ENCODE measurements at places on chromosomes 7 and 10.

DNA sequence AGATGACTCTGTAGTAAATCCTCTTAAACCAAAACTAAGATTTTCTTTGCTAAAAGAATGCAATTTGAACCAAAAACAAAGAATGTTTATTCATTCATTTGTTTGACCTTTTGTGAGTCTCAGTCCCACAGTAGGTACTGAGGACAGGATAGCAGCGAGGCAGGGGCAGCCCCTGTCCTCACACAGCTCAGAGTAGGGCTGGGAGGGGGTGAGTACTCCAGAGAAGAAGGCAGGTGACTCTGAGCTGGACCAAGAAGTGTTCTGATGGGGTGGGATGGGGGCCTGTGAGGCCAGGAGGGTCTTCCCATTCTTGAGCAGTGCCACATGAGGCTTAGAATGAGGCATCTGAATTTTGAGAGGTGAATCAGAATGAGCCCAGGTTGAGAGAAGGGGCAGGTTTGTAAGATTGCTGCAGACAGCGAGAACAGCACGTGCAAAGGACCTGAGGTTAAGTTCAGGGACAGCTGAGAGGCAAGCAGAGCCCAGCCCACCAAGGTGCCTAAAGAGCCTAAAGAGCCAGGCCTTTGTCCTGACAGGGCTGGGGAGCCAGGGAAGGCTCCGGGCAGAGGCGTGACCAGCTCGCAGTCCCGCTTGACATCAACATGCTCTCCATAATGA lies 56.9 kb upstream of the CHST15 start:
- DNase-seq = no peak

DNA sequence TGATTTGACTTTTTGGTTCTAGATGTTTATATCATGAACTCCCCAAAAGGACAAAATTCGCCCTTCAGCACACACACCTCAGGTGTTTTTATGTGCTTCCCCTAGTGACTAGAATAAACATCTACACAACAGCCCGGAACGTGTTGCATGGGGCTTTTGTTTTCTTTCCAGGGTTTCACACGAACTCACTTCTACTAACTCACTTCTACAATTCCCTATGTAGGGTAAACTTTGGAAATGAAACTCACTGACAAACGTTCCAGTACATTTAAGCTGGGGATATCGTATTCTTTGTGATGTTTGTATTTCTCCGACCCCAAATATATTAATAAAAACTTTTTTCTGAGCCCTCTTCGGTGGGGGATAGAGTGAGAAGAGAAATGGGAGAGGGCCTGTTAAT lies 1.4 kb downstream of the TRA2A start:
- DNase-seq = peak; percentile 12

DNA sequence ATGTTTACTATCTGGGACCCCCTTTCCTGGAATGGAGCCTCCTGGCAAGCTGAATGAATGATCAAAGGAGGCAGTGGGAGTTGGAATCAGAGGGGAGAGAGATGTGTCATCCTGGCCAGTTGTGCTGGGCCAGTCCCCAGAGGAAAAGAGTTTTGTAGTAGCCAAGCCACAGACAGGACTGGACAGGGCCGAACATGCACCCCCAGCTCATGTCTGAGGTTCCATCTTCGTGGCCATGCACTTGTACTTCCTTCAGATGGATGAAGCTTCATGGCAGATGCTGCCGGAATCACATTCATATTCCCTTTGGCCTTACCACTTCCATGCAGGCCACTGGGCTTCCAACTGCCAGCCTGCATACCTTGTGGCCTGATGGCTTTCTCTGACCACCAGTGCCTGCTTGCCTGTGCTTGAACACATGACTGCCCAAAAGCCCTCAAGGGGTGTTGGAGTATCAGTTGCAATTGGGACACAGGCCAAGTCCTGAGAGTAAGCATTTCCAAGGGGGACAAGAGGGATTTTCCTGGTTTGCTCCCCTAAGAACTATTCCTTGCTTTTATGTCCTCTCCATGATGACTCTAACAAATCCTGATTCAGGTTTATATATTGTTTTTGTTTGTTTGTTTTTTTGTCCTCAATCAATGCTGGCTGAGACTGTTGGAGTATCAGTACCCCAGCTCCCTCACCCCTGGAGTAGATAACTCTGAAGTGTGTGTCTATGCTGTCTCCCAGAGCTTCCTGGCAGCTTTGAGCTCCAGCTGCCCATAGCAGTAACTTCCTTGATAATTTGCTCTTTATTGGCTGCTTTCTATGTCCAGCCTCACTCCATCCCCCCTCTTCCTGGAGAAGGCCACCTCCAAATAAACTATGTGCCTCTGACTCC lies 63.6 kb downstream of the TMEM130 start:
- DNase-seq = no peak

GRCh38 chr7:44152971-44153947 lies 12.1 kb upstream of the MYL7 start:
- no peak for DNase-seq

- DNase-seq = no peak
These were observed 12.4 kb downstream of the DUSP5 start for GRCh38 chr10:110510086-110510485.

DNA sequence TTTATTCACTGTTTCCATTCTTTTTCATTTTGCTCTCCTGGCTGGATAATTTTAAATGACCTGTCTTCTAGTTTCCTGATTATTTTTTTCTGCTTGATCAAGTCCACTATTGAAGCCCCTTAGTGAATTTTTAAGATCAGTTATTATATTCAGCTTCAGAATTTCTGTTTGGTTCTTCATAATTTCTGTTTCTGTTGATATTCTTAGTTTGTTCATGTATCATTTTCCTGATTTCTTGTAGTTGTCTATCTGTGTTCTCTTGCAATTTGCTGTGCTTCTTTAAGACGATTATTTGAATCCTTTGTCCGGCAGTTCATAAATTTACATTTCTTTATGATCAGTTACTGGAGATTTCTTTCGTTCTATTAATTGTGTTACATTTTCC lies 75.2 kb upstream of the CCDC71L start:
- no peak for DNase-seq

DNA sequence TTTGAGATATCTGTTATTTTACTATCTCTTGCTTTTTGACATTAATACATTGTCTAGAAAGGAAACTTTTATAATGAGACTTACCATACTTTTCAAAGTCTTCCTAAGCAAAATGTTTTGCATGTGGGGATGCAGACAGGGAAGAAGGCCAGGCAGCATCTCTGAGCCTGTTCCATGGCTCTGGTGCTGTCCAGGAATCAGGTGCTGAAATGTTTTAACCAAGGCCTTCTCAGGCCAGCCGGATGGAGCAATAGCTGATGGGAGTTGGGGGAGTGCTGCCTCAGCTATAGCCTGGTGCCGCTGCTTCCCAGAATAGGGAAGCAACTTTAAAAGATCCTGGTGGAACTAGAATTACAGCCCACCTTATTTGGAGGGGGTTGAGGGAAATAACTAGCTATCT lies 38.5 kb downstream of the CRTAC1 start:
- no peak for DNase-seq

DNA sequence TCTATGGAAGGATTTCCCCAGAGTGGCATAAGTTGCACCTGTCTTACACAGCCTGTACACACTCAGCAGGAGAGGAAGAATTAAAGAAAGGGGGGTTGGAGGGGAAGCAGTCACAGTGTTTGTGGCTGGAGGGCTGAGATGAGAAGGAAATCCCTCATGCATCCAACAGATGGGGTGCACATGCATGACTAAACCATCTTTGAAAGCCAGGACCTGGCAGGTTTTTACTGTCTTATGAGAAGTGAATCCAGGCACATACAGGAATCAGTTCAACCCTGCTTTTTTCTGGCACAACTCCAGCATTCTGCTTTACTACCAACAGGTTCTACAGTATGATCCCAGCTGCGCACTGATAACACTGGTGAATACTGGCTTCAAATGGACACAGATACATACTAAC lies 107.7 kb downstream of the CACNA2D1 start:
- DNase-seq = no peak

GRCh38 chr7:20559883-20560282 lies 55.6 kb upstream of the ABCB5 start:
- DNase-seq = no peak

DNA sequence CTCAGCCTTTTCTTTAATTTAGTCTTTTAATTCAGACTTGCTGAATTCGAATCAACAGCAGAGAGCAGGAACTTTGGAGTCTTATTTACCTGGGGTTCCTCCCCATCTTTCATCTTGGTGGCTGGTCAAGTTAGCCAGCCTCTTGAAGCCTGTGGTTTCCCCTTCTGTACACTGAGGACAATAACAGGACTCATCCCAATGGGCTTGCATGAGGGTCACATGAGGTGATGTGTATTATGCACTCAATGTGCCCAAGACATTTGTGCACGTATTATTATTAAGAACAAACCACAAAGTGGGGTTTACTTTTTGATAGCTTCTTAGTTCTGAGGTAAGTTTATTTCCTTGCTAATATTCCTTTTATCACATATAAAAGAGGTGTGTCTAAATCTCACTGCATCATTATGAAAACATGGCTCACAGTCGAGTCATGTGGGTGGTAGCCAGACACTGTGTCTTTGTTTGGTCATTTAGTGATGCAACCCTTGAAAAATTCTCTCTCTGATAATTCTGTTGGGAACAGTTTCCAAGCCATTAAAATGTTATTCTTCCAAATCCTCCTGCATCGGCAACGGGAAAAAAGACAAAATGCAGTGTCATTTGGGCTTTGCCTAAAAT lies 86.5 kb upstream of the GRB10 start:
- DNase-seq = no peak

- no peak for DNase-seq
These were observed 90.0 kb downstream of the CCDC71L start for GRCh38 chr7:106570948-106571418.

- no peak for DNase-seq
These were observed 113.1 kb downstream of the RNF32 start for GRCh38 chr7:156753630-156754029.

DNA sequence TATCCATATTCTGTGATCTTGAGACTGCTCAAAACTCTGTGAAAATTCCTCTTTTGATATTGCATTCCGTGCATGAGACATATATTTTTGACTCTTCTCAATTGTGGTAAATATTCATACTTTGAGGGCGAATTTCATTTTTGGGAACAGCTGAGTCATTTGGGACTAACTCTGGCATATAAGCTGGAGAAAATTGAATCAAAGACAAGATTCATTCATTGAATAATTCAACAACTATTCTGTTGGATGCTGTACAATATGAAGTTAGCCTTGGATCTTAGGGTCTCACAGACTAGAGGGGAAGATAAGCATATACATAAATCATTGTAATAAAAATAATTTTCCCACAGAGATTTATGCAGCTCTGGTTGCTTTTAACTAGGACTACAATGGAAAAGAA lies 183.2 kb upstream of the NEBL start:
- no peak for DNase-seq

DNA sequence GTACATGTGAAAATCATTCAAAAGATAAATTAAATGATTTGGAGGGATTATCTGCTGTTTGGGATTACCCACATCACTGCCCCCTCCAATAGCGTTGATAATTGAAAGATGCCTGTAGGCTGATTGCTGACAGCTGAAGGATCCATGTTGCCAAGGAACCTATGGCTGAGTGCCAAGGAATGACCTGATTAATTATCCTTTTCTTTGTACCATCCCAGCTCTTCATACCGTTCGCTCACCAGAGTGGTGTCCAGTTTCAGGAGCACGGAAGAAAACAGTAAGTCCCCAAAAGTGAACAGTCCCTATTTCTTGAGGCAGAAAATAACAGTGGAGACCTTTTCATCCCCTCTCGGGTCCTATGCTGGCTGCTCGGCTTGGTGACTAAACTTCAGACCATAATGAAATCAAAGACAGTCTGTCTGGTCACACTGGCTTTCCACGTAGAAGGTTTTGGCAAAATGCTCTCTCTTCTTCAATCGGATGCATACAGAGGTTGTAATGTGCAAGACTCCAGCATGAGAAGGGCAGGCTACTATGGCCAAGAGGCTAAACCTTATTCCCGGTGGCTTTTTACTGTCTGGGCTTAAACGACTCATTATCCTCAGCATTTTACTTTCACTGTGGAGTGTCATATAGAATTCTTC lies 108.8 kb downstream of the SPAG6 start:
- DNase-seq = no peak

DNA sequence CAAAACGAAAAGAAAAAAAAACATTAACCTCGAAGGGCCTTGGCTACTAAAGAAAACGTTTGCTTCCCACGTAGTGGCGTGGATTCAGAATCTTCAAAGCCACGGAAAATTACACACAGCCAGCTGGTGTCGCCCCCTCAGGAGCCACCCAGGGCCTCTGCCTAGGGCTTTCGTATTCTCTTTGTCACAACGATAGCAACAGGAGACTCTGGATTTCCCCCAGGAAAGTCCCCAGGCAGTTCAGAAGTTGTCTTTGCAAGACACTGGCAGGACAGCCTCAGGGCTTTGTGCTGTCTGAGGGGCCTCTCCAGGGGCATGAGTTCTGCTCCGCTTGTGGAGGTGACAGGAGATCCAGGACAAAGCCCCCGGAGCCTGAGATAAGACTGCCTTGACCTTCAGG lies 150.2 kb upstream of the INSYN2A start:
- no peak for DNase-seq

DNA sequence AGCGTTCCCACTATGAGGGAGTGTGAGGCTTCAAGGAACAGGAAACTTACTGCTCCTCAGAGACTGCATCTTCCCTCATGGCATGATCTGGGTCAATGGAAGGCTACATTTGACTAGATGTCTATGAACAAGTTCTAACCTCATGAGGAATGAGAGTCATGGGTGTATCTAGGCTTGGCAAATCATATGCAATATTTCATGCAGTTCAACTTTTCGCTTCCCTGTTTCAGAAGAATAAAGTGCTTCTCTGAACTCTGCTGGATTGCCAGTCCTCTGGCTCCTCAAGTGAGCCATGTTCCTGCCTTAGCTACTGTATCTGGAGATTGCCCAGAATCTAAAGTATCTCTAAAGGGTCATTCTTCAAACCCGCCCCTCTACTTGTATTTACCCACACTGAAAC lies 54.3 kb upstream of the SEMA3A start:
- no peak for DNase-seq

- DNase-seq = no peak
These were observed 293.9 kb downstream of the CCDC3 start for GRCh38 chr10:12707461-12708185.

DNA sequence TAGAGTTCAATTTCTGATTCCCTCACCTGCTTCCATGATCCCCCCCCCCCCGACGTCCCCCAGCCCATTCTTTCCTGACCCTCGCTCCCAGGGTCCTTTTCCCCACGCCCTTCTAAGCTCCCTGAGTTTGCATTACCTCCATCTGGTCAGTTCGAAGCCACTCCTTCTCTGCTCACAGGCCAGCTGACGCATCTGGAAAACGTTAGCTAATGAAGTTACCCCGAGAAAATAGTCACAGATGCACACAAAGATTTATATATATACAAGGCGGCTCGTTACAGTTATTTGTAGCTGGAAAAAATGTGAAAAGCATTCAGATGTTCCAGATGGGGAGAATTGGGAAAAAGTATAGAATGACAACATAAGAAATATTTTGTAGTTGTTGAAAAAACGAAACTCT lies 630.0 kb upstream of the FOXK1 start:
- DNase-seq = no peak

GRCh38 chr7:31761646-31762045 lies 74.6 kb downstream of the PPP1R17 start:
- no peak for DNase-seq

- no peak for DNase-seq
These were observed 38.5 kb upstream of the SEMA3C start for GRCh38 chr7:80957226-80957777.

GRCh38 chr7:13673290-13673689 lies 316.2 kb downstream of the ETV1 start:
- no peak for DNase-seq

GRCh38 chr10:111373696-111374095 lies 296.9 kb downstream of the ADRA2A start:
- DNase-seq = no peak
